GM18507 (cell line): ENCODE measurements at places on chromosomes 6 and 20.

- DNase-seq = no peak
Measured at GRCh38 chr6:75530696-75531095, 37.1 kb upstream of the FILIP1 start.

DNA sequence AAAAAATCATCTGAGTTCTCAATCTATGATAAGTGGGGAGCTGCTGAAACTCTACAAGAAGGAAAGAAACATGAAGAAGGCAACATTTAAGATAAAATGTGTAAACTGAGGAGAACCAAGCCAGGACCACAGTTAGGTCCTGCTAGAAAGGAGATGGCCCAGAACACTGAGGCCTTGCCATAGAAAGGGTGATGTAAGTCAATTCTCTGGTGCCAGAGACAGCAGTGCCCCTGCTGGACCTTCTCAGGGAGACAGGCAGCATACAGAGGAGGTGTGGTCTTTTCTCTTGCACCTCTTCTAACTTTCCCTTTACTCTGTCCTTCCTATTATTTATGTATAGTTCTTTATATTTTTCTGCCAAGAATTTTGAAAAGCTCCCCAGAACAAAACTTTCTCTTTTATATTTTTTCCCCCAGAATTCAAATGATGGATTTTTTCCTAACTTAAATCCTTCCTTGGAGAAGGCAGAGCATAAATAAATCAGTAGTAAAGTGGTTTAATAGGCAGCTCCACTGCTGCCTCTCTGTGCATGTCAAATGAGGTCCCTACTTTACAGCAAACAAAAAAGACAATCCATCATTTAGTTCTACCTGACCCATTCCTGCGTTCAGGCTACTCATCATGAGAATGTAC lies 9.0 kb downstream of the UQCC2 start:
- DNase-seq = no peak

- DNase-seq = no peak
Measured at GRCh38 chr6:14444295-14444972, 326.9 kb downstream of the CD83 start.

GRCh38 chr20:59515013-59515905 lies 89.1 kb upstream of the PHACTR3 start:
- no peak for DNase-seq

- DNase-seq = no peak
Measured at GRCh38 chr20:25563876-25564275, 21.5 kb downstream of the NINL start.

DNA sequence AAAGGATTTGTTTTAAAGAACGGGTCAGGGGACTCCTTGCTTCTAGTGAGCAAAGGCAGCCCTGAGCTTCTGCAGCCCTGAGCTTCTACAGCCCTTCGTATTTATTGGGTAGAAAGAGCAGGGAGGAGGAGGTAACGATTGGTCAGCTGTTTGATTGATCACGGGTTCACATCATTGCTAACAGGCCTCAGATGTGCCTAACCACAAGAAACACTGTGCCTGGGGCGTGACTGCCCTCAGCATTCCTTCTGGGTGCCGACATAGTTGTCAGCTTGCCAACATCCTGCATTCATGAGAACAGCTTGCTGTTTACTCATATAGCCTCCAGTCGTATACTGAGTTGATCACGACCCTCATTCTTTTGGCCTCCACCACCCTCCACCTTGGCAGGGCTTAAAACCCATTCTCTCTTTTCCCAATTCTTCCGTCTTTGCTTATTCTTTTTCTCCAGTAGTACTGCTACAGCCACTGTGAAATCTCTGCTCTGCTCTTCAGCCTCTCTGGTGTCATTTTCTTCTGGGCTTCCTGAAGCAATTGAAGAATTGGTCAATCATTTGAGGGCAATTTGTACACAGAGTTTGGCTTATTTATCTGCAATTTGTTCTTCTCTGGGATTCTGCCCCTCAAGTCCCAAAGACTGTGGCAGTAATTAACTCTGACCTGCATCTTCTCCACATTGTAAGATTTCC lies 25.4 kb upstream of the NOP56 start:
- no peak for DNase-seq

- DNase-seq = no peak
Measured at GRCh38 chr6:24522228-24523176, 27.7 kb downstream of the ALDH5A1 start.

GRCh38 chr6:31225735-31226134 lies 46.2 kb downstream of the HLA-C start:
- DNase-seq = no peak

- no peak for DNase-seq
Measured at GRCh38 chr6:2038092-2038491, 207.3 kb downstream of the GMDS start.

DNA sequence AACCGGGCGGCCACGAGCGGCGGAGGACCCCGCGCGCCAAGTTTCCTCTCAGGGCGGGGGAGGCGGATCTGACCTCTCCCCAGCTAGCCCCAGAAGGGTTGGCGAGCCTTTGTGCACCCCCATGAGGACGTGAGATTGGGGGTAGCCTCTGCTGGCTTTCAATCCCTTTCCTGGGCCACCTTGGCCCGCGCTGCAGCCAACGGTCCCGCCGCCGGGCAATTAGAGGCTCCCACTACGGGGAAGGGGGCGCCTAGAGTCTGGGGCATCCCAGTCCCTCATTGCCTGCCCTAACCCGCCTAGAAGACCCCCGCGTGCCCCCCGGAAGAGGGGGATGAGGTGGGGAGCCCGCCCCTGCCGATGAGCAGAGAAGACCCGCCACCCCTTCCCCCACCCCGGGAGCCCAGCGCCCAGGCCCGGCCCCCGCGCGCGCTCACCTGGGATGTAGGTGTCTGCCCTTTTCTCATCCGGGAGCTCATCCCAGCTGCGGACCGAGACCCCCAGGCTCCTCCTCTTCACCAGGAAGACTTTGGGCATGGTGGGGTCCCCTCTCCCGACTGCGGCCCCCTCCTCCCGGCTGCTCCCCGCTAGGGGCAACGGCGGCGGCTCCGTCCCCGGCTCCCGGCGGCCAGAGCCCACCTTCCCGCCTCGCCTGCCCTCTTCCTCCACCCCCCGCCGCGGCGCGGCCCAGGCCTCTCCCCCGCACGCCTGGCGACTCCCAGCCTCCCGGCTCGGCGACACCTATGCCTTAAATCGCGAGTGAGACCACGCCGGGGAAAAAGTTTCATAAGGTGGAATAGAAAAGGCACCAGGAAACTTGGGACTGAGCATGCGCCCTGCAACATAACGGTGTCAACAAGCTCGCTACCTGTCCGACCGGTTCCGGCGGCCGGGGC lies at the start of gene OVOL2:
Gene OVOL2, minus strand, starts transcription at position 816 of the 893 bp plus-strand sequence. Its CDS starts 282 bp downstream, at position 534.
- no peak for DNase-seq

- DNase-seq = no peak
Measured at GRCh38 chr20:9028419-9028818, 40.5 kb upstream of the PLCB4 start.

GRCh38 chr6:124887872-124888580 lies 74.2 kb upstream of the RNF217 start:
- DNase-seq = no peak

GRCh38 chr20:59925899-59926298 lies 7.5 kb downstream of the SYCP2 start:
- no peak for DNase-seq

DNA sequence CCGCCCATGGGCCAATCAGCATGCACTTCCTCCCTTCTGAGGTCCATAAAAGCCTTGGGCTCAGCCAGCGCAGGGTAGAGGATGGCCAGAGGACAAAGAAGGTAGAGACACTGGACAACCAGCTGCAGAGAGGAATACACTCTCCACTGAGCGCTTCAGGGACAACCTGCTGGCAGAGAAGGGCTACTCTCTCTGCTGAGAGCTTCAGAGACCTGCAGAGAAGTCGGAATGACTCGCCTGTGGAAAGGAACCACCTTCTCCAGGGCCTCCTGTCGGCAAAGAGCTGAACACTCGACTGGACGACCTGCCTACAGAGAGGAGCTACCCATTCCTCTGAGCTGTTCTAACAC lies 31.4 kb upstream of the SLA2 start:
- no peak for DNase-seq

DNA sequence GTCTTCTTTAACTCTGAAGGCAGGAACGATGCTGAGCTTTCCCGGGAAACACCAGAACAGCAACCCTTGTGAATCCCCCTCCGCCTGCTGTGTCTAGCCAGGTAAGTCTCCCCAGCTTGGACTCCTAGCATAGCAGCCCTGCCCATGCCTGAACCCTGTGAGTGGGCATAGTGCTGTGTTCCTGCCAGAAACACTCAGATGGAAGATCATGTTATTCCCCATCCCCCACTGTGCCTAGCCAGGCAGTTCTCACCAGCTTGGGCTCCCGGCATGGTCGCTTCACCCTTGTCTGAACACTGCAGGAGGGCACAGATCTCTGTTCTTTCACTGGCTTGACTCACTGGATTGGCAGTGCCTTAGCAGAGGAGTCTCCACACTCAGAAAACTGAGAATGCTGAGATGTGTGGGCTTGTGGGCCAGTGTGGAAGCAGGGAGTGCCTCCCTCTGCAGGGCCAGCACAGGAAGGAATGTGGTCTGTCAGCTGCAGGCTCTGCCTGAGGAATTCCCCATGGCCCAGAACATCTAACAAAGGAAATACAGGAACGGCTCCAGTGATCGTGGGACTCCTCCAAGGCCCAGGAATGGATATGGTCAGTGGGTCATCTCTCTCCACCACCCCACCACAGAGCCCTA lies 440.1 kb upstream of the ADGRB3 start:
- DNase-seq = no peak

- no peak for DNase-seq
Measured at GRCh38 chr6:169380493-169380892, 126.8 kb upstream of the THBS2 start.

DNA sequence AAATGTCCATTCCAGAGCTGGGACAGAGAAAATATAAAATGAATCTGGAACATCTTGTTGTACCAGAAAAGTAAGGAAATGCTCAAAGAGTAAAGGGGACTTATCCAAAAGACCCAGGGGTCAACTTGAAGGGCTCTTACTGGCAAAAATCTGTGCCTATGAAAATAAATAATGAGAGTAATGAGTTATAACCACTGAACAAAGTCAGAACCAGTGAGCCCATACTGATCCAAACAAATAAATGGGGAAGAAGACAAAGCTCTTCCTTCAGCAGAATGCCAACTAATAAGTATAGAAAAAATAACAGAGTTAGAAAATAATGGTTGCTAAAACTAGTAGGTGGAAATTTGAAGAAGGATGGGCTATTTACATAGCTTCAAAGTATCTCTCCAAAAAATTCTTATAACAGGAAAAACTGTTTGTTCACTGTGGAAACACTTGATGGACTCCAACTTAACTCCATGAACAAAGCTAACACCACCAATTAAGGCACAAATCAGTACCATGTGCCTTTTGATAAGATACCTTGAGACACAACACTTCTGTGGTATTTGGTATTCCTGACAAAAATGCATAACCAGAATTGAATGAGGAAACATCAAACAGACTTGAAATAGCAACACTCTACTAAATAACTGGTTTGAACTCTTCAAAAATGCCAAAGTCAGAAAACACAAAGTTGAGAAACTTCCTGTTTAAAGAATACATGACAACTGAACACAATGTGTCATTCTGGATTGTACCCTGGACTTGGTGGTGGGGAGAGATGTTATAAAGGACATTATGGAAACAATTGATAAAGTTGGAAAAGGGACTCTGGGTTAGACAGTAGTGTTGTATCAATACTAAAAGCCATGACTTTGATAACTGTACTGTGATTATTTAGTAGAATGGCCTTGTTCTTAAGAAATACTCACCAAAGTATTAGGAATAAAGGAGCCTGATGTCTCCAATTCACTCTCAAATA lies 197.5 kb downstream of the ISM1 start:
- no peak for DNase-seq

GRCh38 chr6:29631860-29632731 lies 887 bp downstream of the GABBR1 start:
- DNase-seq = no peak

GRCh38 chr6:32982084-32982701 lies 13.8 kb downstream of the BRD2 start:
- no peak for DNase-seq

DNA sequence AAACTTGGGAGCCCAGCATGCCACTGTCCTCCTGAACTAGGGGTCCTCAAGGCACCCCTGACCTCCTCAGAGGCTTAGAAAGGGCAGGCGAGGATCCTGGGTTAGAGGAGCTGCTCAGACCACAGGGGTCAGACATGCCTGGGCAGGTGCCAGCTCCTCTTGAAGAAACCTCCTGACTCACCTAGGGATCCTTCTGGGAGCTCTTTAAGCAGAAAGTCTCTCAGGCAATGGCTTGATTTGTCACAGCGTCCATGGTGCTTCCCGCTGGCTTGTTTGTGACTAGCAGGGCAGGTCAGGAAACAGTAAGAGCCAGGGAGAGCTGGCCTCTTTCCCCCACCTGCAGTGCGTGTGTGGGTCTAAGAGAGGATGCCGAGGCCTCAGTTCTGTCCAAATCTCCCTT lies 174.5 kb upstream of the SNX9 start:
- DNase-seq = no peak

DNA sequence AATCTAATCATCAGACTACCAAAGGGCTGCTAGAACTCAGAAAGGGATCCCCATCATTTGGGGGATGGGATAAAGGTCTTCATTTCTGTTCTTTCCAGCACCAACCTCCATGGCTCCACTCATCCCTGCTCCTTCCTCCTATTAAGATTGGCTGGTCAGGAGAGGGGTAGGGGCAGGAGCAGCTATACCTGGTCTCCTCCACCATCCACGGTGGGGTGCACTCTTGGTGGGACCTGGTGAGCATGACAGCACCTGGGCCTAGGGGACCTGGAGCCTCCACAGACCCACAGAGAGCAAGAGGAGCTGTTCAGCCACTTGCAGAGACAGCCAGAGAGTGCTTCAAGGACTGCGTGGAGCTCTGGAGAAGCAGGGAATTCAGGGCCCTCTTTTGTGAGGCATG lies 6.1 kb upstream of the ULBP2 start:
- DNase-seq = no peak

DNA sequence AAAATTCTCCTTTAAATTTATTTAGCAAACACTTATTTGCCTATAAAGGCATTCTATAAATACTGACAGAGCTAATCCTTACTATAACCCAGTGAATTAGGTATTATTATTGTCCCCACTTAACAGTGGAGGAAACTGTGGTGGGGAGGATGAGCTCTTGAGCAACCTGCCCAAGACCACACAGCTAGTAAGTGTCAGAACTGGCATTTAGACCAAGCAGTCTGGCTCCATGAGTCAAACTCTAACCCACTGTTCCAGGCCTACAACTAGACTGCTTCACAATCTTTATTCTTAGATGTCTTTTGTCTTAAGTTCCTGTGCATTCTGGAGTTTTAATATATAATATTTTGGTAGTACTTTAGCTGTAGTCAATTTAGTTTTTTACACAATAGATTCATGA lies 530.8 kb downstream of the BCKDHB start:
- DNase-seq = no peak

- no peak for DNase-seq
Measured at GRCh38 chr6:68689910-68690309, 54.8 kb downstream of the ADGRB3 start.
